ENCODE measurements at places on chromosomes 11 and 22.

GRCh38 chr11:1515082-1516060 lies 28.8 kb upstream of the MOB2 start:
- peaks cover 77% of the 10 kb centered on the region for H3K4me1 ChIP-seq
- H3K27me3 ChIP-seq, result no peaks in the 10 kb centered on the region
- peak overlapping the region; percentile 11 for H3K4me3 ChIP-seq
- no peak overlapping the region for H3K27ac ChIP-seq

DNA sequence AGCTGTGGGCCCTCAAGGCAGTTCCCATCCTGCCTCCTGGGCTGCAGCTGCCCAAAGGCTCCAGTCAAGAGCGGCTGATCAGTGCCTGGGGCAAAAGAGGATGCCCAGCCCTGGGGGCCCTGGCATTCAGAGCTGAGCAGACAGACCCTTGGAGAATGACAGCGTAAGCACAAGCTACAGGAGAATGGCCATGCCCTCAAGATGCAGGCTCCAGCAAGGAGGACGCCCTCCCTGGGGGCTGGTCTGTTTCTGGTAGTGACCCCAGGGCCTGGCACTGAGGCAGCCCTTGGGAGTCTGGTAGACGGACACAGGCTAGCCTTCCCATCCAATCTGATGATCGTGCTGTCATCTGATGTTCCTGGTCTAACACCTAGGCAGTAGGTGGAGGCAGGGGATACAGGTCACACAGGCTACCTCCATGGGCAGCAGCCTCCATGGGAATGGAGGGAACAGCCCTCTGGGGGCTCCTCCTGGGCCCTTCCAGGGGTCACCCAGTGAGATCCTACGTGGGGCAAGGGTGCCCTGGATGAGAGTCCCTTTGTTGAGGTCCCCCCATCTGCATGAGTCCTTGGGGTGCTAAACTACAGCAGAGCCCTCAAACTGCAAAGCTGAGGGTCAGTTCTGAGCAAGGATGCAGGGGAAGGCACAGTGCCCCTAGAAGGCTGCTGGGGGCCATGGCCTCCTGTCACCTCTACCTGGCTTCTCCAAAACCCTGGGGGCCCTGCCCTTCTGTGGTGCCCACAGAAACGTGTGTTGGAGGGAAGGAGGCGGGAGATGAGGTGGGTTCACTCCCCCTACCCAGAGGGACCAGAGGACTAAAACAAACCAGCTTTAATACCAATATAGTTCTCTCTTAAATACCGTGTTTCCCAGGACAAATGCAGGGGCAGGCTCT lies 10.2 kb upstream of the SF1 start:
- H3K4me3 ChIP-seq, result no peak overlapping the region
- DNase-seq, result no peak
- no peaks in the 10 kb centered on the region for H3K27me3 ChIP-seq
- peaks cover 12% of the 10 kb centered on the region for H3K4me1 ChIP-seq
- peaks cover 29% of the 10 kb centered on the region for H3K36me3 ChIP-seq

- H3K27me3 ChIP-seq, result no peaks in the 10 kb centered on the region
- no peak overlapping the region for H3K4me3 ChIP-seq
- H3K36me3 ChIP-seq, result no peaks in the 10 kb centered on the region
- H3K4me1 ChIP-seq, result no peaks in the 10 kb centered on the region
- no peak overlapping the region for H3K27ac ChIP-seq
Observed at GRCh38 chr22:41781507-41781906, 19.0 kb upstream of the CCDC134 start.

DNA sequence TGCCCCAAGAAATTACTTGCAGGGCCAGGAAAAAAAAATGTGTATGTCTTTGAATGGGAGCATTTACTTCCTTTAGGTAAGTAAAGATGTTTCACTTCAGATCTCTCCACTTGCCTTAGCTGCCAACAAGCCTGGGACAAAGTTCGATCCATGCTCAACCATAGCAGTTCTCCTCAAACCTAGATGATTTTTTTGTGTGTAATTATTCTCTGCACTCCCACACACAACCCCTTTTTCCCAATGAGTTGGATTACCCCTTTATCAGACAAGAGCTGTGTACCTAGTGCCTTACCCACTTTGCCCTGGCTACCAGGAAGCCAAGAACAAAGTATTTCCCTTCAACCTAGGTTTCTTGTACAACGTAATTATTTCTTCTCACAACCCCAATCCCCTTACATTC lies 35.6 kb downstream of the TPBGL start:
- H3K36me3 ChIP-seq, result peaks cover 64% of the 10 kb centered on the region
- no peaks in the 10 kb centered on the region for H3K27me3 ChIP-seq
- H3K27ac ChIP-seq, result no peak overlapping the region
- no peak for DNase-seq

- no peak for DNase-seq
- no peaks in the 10 kb centered on the region for H3K27me3 ChIP-seq
- H3K4me3 ChIP-seq, result no peak overlapping the region
- peaks cover 3% of the 10 kb centered on the region for H3K4me1 ChIP-seq
- H3K27ac ChIP-seq, result no peak overlapping the region
Observed at GRCh38 chr11:10771457-10771856, 20.4 kb downstream of the CTR9 start.

- H3K36me3 ChIP-seq, result no peaks in the 10 kb centered on the region
- H3K27ac ChIP-seq, result no peak overlapping the region
- H3K27me3 ChIP-seq, result no peaks in the 10 kb centered on the region
- no peak for DNase-seq
- H3K4me1 ChIP-seq, result peaks cover 11% of the 10 kb centered on the region
- no peak overlapping the region for H3K4me3 ChIP-seq
Observed at GRCh38 chr11:66739983-66740382, 11.0 kb upstream of the SPTBN2 start.

Data from esophagus muscularis mucosa (tissue), 4 donors.